Osteocyte (in vitro differentiated cells): ENCODE measurements at places on chromosomes 11 and 22. TPM values are rescaled to one million over a fixed set of nuclear protein-coding genes. Genes with fewer than 3 reads are reported as not detected.
A peak's percentile ranks its signal among the peaks of the same experiment; 100 is the strongest.

- DNase-seq, result no peak
Measured at GRCh38 chr11:6650980-6651379, 4.6 kb downstream of the DCHS1 start.

DNA sequence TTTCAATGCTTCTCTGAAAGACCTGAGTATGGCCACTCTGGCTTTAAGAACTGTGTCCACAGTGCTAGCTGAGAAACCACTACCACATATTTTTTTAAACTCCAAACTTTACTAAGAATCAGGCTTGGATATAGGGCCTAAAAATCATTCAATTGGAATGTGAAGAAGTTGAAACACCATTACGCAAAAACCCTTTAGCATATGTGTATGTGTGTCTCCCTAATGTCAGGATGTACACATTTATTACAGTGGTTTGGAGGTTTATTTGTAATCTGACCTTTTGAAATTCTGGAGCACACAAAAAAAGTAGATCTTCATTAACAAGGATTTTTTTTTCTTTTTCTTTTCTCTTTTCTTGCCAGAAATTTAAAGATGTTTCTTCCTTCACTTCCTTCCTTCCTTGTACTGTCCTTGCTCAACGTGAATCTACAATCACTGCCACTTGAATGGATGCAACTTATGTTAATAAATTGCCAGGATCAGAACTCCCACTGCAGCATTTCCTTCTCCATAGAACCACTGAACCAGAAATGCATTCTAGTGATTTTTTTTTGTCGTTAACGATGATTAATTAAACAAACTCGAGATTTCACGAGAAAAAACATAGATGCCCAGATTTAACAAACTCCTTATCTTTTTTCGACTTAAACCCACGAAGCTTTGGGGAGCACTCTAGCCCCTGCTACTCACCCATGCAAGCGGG is 3.1 kb upstream of the ADM start:
- DNase-seq, result no peak

- DNase-seq, result no peak
Measured at GRCh38 chr11:60257956-60258722, 15.2 kb upstream of the MS4A4E start.

GRCh38 chr22:45630436-45630835 is 41.2 kb upstream of the ATXN10 start:
- no peak for DNase-seq

GRCh38 chr22:44638971-44639760 is 62.8 kb upstream of the PRR5 start:
- DNase-seq, result no peak

GRCh38 chr22:26550498-26551033 is 38.3 kb upstream of the TFIP11 start:
- no peak for DNase-seq

DNA sequence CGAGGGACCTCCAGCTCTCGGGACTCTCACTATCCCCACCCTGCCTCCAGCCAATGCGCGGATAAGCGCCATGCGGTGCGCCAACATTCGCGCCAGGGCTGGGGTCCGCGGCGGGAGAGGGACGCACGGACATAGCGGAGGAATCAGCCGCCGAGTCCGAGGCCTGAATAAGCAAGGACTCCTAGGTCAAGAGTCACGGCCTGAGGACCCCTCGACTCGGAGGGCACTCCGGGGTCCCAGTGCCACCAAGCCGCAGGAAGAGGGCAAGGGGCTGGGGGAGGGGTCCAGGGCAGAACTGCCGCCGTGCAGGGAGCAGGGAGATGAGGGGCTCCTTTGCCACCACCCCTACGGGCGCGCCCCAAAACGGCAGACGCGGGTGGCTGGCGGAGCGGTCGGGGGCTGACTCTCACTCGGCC is 552 bp downstream of the DSCAML1 start:
- no peak for DNase-seq

DNA sequence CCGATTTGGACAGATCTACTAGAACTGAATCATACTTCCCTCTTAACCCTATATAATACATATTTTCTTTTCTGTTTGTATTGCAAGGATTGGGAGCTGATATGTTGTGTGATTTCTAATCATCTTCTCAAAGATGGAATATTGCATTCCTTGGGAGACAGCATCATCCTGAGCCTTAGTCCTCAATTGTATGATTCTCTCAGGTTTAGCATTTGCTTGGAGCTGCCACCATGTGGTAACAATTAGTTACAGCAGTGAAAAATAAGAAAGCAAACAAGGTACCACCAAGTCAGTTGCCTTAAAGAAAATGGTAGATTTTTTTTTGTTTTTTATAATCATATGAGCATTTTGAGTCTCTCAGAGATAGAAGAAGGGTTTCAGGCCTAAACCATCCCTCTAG is 11.9 kb downstream of the SNX19 start:
- no peak for DNase-seq

GRCh38 chr11:124113890-124114289 is 1.4 kb upstream of the VWA5A start:
- DNase-seq, result no peak

DNA sequence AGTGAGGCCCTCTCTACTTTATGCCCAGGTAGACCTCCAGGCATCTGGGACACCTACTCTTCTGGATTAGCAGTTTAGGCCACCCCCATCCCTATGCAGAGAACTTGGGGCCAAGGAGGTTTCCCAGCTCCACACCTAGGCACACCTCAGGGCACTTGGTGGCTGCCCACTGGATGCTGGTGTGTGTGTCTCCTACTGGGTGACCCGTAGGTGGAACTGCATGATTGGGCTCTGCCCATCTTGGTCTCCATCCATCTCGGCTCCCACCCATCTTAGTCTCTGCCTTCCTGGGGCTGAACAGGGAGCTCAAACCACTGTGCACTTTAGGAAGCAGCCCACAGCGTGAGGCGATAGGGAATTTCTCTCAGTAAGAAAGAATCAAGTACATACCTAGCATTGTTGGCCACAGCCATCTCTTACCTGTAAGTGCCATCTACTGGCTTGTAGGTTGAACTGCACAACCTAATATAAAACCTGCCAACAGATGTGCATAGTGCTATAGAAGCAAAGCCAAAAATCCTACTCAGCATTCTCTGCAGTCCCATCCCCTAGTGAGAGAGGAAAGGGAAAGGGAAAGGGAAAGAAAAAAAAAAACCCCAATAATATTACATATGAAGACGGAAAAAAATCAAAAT is 61.6 kb upstream of the PTPN5 start:
- no peak for DNase-seq

GRCh38 chr22:41367039-41367679 is 14.6 kb upstream of the TEF start:
- DNase-seq, result peak; percentile 97

- DNase-seq, result no peak
Measured at GRCh38 chr11:17734418-17734911, at the start of gene KCNC1. TSS of gene KCNC1 (plus strand) at chr11:17734781. CDS start at chr11:17736003, 1,222 bp downstream.

DNA sequence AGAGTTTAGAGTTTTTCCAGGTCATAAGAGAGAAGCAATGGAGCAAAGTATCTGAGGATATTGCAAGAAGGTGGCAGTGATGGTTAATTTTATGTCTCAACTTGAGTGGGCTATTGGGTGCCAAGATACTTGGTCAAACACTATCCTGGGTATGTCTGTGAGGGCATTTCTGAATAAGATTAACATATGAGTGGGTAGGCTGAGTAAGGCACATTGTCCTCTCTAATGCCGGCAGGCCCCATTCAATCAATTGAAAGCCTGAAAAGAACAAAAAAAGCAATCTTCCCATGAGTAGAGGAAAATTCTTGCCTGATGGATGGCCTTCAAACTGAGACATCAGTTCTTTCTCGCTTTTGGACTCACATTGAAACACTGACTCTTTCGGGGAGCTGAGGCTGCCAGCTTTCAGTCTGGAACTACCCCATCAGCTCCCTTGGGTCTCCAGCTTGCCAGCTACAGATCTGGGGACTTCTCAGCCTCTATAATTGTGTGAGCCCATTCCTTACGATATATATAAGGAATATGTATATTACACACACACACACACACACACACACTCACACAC is 228.8 kb downstream of the BUD13 start:
- no peak for DNase-seq

- DNase-seq, result no peak
Measured at GRCh38 chr11:119643212-119643875, 85.7 kb downstream of the NECTIN1 start.

- DNase-seq, result no peak
Measured at GRCh38 chr11:2835296-2835695, 50.3 kb downstream of the CDKN1C start.

DNA sequence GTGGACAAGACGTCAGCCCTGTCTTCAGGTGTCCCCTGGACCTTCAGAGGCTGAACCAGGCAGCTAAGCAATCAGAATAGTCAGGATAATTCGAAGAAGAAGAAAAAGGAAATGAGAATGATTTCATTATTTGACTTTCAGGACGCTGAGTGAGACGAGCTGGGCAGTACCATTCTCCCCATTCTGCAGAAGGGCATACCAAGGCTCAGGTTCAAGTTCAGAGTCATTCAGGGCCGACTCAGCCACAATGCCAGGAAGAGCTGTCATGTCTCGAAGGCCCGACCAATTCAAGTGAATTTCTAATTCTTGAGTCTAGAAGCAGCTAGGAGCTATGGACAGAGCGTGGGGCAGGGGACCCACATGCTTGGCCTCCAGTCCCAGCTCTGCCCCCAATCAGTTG is 33.8 kb upstream of the CD82 start:
- DNase-seq, result no peak

GRCh38 chr11:65810046-65810868 is 23.4 kb downstream of the OVOL1 start:
- DNase-seq, result no peak

DNA sequence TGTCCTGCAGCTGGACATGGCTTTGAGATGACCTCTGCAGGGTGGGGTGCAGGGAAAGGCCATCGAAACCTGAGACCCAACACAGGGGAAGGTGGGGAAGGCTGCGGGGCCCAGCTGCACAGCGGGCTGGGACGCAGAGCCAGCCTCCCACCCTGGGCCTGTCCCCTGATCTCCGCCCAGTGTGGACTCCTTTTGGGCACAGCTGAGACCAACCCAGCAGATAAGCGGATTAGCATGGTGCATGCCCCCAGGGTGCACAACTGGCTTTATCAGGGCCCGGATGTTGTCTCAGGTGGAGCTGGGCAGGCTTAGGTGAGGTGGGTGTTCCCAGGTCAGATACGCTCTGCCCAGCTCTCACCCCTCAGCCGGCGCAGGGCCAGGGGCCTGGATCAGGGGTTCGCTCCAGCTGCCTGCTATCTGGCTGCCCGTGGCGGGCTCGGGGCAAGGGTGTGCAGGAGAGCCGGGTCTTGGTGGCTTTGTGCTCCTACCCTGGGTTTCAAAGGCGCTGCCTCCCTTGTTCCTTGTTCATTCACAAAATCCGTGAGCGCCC is 28.1 kb upstream of the MUC5AC start:
- no peak for DNase-seq

- no peak for DNase-seq
Measured at GRCh38 chr11:122681735-122682134, 26.2 kb downstream of the UBASH3B start.

DNA sequence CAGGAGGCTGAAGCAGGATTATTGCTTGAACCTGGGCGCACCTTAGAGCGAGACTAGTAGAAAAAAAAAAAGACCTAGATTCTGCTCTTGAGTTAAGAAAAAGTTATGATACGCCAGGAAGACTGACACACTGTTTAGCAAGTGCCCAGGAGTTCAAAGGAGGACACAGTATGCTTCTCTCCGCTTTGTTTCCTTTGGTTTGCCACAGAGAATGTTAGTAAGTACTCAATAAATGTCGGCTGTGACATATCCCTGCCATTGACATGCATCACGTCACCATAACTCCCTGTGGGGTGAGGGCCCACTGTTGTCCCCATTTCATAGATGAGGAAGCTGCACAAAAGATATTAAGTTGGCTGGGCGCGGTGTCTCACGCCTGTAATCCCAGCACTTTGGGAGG is 7.1 kb downstream of the SPTBN2 start:
- no peak for DNase-seq

DNA sequence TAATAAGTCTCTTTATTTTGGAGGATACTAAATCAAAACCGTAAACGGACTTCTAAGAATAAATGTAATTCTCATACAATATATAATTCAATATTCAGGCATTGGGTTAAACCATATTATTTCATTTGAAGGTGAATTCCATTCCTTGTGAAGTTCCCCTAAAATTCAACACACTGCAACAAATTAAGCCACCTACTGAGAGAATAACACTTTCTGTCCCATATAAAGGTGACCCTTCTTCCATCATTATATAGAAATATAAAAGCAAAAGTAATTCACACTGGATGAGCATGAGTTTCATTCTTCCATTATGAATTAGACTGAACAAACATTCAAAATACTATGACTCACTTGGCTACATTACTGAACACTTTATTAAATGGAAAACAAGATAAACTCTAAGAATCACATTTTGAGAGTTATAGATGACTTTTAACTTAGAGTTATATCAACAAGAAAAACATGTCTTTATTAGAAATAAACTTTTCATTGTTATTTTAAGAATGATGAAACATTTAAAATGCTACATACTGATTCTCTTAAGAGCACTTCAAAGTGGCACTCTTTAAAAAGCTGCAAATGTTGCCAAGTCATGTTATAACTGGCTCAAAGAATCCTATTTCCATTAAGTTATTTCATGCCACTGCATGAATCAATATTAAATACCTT is 2.8 kb downstream of the SESN3 start:
- DNase-seq, result no peak

GRCh38 chr22:42635531-42635930 is 4.9 kb downstream of the ATP5MGL start:
- peak; percentile 90 for DNase-seq

DNA sequence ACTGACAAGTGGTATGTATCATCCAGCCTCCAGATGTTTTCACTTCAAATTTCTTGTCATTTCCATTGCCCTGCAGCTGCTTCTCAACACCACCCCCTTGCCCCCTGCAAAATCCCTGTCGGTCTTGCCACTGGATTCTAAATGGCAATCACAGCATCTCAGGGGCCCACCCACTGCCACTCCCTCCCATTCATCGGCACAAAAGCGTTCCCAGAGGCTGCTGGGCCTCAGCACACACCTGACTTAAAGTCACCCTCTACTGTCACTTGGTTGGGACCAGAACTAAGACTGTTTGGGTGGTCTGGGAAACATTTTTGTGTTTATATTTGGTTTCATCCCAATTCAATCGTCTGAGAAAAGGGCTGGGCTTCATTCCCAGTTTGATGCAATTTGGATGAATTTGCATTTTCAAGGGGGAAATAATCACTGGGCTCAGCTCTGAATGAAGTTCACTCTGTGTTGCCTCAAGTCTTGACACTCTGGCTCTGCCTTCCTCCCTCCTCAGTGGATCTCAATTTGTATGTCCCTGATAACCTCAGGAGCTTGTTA is 27.1 kb downstream of the SYT13 start:
- no peak for DNase-seq

DNA sequence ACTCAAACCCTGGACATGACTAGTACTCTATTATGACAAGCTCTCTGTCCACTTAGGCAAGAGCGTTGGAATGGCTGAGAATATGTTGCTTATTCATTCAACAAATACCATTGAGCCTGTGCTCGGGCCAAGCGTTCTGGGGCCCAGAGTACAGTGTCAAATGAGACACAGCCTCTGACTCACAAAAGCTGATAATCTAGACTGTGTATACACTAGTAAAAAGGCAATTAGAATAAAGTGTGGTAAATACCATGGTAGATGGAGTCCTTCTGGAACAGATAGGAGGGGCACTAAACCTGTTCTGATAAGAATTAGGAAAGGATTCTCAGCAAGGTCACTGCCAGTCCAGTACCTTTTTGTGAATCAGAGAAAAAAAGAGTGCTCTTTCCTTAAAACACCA is 24.7 kb downstream of the KCNE3 start:
- no peak for DNase-seq

GRCh38 chr22:22362936-22363335 is 118.3 kb downstream of the VPREB1 start:
- peak; percentile 30 for DNase-seq

Gene GVQW3
- 3.8 and 4.2 TPM in 2 replicates for total RNA-seq

Gene VPREB1
- total RNA-seq, result not detected in 2 replicates

Gene SSTR3
- not detected in 2 replicates for total RNA-seq

Gene STIM1
- 45.2 and 46.9 TPM in 2 replicates for total RNA-seq

Gene P4HA3
- total RNA-seq, result 6.1 and 6.4 TPM in 2 replicates

Gene ACAD8
- total RNA-seq, result 25.5 and 26.8 TPM in 2 replicates

Gene MS4A14
- not detected in 2 replicates for total RNA-seq
